ENCODE measurements at places on chromosomes 16 and 17.

GRCh38 chr17:17937201-17937853 lies 34.9 kb downstream of the TOM1L2 start:
- DNase-seq = no peak

GRCh38 chr16:8083560-8083959 lies 506.8 kb downstream of the TMEM114 start:
- no peak for DNase-seq

- DNase-seq = no peak
Measured at GRCh38 chr17:63171428-63172393, 205.7 kb downstream of the TANC2 start.

- DNase-seq = no peak
Measured at GRCh38 chr17:75480281-75480680, 23.8 kb downstream of the TMEM94 start.

DNA sequence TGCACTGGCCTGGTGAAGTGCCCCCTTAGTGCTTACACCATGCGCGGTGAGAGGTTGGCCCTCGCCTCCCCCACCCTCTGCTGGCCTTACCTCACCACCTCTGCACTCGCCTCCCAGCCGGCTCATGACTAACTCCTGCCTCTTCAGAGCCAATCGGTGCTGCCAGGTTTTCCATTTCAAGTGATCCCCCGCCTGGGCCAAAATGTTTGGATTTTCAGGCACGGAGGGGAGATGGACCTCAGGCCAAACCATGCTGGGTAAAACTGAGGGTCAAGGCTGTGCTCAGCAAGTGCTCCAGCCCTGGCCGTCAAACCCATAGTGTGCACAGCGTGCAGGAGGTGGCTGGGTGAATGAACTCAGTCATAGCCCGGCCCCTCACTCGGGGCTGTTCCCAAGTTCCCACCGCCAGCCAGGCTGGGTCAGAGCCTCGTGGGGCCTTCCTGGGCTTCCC lies 175.4 kb downstream of the SEC14L1 start:
- peak; percentile 91 for DNase-seq

DNA sequence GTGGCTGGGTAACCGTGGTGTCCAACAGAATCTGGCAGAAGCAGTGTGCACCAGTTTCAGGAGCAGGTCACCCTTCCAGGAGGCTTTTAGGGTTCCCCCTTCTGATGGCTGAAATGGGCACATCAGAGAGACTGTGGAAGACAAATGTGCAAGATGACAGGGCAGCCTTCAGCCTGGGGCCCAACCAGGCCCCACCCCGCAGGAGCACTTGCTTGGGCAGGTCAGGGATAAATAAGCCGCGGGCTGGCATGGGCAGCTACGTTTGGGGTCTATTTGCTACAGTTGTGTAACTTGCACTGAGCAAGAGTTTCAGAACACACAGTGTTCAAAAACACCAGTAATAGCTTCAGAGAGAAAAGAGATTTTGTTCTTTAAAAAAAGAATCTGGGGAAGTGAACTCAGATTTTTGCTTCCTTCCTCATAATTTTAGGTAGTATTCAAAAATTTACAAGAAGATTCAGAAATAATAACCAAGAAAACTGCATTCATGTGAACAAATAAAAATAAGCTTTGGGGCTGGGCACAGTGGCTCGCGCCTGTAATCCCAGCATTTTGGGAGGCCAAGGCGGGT lies 44.9 kb upstream of the BAHCC1 start:
- DNase-seq = peak; percentile 58

DNA sequence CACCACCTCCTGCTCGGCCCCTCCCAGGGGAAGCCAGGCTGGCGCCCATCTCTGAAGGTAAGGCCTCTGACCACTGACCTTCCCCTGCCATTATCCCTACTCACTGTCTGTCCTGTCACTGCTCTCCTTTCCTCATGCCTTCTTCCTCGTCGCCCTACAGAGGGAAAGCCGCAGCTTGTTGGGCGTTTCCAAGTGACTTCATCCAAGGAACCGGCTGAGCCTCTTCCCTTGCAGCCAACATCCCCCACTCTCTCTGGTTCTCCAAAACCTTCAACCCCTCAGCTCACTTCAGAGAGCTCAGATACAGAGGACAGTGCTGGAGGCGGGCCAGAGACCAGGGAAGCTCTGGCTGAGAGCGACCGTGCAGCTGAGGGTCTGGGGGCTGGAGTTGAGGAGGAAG lies 3.0 kb downstream of the COA3 start:
- no peak for DNase-seq

GRCh38 chr16:74743668-74744299 lies 30.8 kb downstream of the FA2H start:
- no peak for DNase-seq

GRCh38 chr16:88430185-88430523 lies 22.9 kb upstream of the ZFPM1 start:
- no peak for DNase-seq

GRCh38 chr16:49701065-49701685 lies 154.7 kb downstream of the ZNF423 start:
- no peak for DNase-seq

DNA sequence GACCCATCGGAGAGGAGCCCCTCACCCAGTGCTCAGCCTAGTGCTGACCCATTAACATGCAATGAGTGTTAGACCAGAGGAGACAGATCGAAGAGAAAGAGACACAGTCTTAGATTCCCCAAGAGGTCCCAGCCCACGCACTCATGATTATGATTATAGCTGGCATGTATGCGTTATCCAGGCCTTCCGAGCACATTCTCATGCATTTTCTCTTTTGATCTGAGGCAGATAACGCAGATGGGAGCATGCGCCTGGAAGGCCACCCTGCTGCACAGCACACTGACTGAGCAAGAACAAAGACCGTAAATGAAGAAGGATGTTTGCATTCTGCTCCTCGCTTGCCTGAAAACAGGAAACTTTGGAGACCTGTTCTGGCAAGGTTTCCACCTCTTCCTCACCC lies 232.7 kb downstream of the SOX9 start:
- DNase-seq = no peak

GRCh38 chr16:80527297-80527696 lies 13.5 kb upstream of the DYNLRB2 start:
- DNase-seq = no peak

DNA sequence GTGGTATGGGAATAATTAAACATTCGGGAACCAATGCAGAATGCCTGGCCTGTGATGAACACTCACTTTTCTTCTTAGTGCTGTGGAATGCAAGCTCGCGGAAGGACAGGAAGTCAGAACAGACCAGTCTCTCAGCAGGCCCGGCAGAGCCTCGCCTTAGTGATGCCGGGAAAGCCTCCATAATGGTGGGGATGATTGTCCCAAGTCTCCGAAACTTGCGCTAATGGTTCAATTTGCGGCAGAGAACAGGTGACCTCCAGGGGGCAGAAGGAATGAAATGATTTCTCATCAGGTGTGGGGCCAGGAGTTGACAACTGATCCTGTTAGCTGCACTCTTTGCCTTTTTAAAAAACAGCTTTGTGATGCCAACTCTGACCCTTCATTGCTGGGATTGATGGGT lies 170.6 kb downstream of the GSG1L start:
- DNase-seq = no peak

DNA sequence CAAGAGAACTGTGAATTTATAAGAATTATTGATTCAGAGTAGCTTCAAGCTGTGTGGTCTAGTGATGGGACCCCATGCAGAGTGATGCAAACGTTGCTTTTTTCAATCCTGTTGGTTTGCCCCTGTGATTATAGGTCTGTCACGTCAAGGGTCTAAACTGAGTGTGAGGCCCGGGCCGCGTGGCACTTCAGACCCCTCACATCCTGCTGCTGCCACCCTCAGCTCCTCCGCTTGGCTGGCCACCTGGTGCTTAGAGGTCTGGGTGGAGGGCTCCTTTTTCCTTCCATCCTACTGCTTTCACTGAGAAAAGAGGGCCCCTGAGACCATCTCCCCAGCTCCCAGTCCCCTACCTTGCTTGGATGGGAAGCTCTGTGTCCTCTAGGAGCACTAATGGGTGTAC lies 12.0 kb downstream of the MYL4 start:
- DNase-seq = no peak

- DNase-seq = no peak
Measured at GRCh38 chr16:35391328-35391727, 1931.9 kb downstream of the TP53TG3F start.

DNA sequence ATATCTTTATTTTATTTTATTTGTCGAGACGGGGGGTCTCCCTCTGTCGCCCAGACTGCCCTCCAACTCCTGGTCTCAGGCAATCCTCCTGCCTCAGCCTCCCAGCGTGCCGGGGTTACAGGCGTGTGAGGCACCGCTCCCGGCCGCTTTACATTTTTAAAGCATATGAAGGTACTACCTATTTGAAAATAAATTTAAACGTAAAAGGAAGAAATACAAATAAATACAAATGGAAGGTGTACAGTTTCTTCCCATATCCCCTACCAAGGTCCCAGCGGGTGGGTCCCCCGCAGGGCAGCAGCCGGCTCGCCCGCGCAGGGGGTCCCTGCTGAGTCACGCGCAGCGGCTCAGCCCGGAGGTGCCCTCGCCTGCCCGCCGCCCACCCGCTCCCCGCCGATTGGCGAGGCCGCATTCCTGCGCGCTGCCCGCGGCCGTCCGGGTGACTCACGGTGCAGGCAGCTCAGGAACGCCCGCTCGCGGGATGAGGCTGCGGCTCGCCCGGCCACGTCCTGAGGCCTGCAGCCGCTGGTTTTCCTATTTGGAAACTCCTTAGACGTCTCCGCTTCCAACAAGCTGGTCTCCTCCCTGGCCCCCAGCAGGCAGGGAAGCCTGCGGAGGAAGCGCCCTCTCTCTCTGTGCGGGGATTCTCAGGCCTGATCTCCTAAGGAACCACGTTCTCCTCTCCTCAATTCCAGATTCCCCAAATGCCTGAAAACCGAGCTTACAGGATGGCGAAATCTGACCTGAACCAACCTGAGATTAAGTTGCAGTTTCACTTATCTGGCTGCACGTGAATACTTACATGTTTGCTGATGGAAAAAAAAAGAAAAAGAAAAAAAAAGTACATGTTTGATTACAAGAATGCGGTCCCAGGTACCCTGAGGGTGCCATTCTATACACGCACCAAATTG lies 54.8 kb upstream of the MAP3K14 start:
- peak; percentile 90 for DNase-seq

DNA sequence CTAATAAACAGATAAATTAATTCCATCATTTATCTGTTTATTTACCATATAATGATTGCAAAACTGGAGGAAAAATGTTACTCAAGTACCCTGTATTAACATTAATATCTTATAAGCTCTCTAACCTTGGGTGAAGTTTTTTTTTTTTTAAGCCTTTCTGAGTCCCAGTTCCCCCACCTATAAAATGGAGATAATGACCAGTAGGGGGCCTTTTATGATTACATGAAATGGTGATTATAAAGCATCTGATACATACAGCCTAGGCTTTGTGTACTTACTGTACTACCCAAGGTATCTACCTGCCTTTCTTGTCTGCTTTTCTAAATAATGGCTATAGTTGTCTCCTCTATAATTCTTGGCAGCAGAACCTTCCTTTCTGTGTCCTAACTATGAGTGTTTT lies 22.6 kb downstream of the LRRC36 start:
- no peak for DNase-seq

DNA sequence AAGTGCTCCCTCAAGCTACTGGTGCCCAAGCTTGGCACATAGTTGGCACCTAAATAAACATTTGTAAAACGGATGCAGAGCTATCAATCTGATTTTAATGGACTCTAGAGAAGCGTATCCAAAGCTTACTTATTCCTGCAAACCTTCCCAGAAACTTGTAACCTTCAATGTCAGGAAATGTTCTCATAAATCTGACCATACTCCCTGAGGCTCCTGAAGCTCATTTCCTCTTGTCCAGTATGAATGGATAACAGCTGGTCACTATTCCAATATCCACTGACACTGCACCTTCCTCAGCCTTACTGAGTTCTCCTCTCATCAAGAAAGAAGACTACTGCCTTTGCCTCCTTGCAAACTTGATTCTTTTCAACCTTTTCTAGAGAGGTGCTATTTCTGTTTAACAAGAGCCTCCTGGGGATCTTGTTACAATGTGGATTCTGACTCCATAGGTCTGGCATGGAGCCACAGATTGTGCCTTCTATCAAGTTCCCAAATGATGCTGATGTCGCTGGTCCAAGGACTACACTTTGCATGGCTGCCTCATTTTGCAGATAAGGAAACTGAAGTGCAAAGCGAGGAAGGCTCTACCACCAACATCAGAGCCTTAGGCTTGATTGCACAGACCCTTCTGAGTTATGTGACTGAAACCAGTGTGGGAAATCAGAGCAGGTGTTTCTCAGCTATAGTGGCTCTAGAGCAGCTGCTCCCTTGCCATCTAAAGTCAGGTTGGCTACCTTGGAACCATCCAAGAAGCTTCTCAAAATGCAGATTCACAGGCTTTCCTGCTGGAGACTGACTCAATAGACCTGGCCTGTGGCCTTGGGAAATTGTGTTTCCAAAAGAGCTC lies 377.8 kb downstream of the SOX9 start:
- DNase-seq = no peak

DNA sequence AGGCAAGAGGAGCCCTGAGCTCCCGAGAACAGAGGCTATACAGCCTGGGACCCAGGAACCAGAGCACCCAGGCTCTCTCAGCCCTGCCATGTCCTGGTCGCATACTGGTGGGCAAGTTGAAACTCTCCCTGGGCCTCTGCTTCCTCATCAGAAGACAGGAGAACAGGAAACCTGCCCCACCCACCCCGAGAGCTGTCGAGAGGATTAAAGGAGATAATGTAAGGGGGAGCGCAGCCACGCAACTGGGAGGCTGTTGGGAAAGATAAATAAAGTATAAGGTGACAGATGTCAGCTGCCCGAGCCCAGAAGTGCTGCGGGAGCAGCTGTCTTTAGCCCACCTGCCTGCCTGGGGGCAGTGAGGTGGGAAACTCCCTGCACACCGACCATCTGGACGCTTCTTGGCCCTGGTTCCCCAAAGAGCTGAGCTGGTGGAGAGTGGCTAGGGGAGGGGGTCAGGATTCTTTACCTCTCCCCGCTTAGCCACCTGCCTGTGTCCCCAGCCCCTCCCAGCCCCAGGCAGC lies 6.8 kb downstream of the KIF19 start:
- DNase-seq = no peak

DNA sequence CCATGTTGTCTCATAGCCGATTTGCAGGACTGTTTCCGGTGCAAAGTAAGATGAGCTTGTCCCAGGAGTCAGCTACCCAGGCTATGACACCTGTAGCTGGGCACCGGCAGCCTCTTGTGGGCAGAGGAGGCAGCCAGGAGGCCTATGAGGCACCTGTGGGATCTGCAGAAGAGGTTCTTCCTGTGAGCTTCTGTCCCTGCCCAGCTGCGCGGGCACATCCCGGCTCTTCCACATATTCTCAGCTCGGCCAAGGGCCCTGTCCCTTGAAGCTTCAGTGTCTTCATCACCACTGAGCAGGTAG lies 21.3 kb upstream of the CAPN15 start:
- no peak for DNase-seq

- DNase-seq = no peak
Measured at GRCh38 chr17:82419540-82419939, 1.2 kb upstream of the OGFOD3 start.
